Pancreas (tissue), 10 donors: ENCODE measurements at places on chromosomes 1 and 21. TPM values are rescaled to one million over a fixed set of nuclear protein-coding genes. Genes with fewer than 3 reads are reported as not detected.

TAS1R3 gene
- 0.06 TPM for total RNA-seq

C1QA gene
- total RNA-seq: 44.4 TPM

CCDC30 gene
- total RNA-seq: 3.8 TPM

SH2D2A gene
- total RNA-seq: 0.16 TPM

NUCKS1 gene
- total RNA-seq: 33.0 TPM

COL11A1 gene
- 0.25 TPM for total RNA-seq

INAVA gene
- total RNA-seq: 14.4 TPM

SPTA1 gene
- not detected for total RNA-seq

NFASC gene
- 4.8 TPM for total RNA-seq

KHDC4 gene
- total RNA-seq: 21.6 TPM

LPAR3 gene
- total RNA-seq: 12.8 TPM

DIO1 gene
- not detected for total RNA-seq

UBE2U gene
- total RNA-seq: 0.81 TPM

WNT2B gene
- total RNA-seq: 1.3 TPM

ARF1 gene
- total RNA-seq: 251 TPM

GJA5 gene
- 2.1 TPM for total RNA-seq

CCSAP gene
- total RNA-seq: 1.2 TPM

FCER1G gene
- total RNA-seq: 1.3 TPM

OR2G6 gene
- not detected for total RNA-seq

AQP10 gene
- total RNA-seq: not detected

AMIGO1 gene
- total RNA-seq: 5.8 TPM

CSF3R gene
- total RNA-seq: 0.47 TPM

CITED4 gene
- 41.1 TPM for total RNA-seq

ESRRG gene
- 11.8 TPM for total RNA-seq

MANEAL gene
- 4.4 TPM for total RNA-seq

SPRR2A gene
- total RNA-seq: not detected

RGS5 gene
- 14.9 TPM for total RNA-seq

GPR52 gene
- total RNA-seq: 0.69 TPM

PARS2 gene
- 1.0 TPM for total RNA-seq

FAM163A gene
- total RNA-seq: not detected

WDR3 gene
- 15.6 TPM for total RNA-seq

GBP7 gene
- total RNA-seq: not detected
